CD4-positive, alpha-beta T cell treated with Interleukin-17A for 1 hour (primary cell): ENCODE measurements at places on chromosomes 11 and 22.

GRCh38 chr11:65317025-65317786 is 2.5 kb downstream of the CDC42EP2 start:
- no peak for DNase-seq

- DNase-seq: no peak
Measured at GRCh38 chr11:88535916-88536547, 198.5 kb upstream of the CTSC start.

DNA sequence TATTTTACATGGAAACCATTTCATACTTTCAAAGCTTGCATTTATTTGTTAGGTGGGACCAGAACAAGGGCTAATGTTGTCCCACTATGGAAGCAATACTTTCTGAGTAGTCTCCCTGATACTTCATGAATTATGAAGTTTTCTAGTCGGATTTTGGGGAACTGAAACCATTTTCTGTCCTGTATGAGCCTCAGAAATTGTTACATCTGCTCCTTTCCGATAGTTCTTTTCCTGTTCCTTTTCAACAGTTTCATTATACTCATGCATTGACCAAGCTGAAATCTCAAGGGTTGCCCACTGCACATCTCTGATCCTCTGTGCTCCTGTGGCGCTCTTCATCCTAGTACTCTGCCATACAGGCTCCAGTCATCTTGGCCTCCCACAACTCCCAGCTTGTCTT is 31.5 kb upstream of the GLYATL1 start:
- DNase-seq: no peak

- no peak for DNase-seq
Measured at GRCh38 chr11:60932605-60933356, 8.5 kb downstream of the TMEM132A start.

GRCh38 chr11:74725701-74726100 is 5.5 kb downstream of the CHRDL2 start:
- no peak for DNase-seq

GRCh38 chr11:64713781-64714363 is 9.1 kb downstream of the NRXN2 start:
- DNase-seq: no peak

- no peak for DNase-seq
Measured at GRCh38 chr11:117560780-117561530, 233.3 kb downstream of the CEP164 start.

DNA sequence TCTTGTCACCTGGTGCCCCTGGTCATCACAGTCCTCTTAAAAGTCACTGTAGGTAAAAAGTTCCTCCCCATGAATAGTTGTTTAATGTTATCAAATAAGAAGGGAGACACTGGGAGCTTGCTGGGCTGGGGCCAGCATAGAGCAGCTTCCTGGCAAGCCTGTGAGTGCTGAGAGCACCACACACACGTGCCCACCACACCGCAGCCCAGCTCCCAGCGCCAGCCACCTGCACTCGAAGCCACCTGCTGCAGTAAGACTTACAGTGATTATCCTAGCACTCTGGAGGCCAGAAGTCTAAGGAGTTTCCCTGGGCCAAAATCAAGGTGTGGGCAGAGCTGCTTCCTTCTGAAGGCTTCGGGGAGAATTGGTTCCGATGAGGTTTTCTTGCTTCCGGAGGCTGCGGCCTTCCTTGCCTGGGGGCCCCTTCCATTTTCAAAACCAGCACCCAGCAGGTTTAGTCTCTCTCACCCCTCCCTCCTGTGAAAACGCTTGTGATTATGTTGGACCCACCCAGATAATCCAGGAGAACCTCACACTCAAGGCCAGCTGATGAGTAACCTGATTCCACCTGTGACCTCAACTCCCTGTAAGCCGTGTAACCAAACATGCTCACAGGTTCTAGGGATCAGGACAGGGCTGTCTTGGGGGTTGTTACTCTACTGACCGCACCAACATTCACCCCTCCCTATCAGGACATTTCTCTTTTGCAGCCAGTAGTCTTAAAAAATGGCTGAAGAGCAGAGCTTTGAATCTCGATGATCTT is 687.2 kb downstream of the TBC1D22A start:
- DNase-seq: no peak

DNA sequence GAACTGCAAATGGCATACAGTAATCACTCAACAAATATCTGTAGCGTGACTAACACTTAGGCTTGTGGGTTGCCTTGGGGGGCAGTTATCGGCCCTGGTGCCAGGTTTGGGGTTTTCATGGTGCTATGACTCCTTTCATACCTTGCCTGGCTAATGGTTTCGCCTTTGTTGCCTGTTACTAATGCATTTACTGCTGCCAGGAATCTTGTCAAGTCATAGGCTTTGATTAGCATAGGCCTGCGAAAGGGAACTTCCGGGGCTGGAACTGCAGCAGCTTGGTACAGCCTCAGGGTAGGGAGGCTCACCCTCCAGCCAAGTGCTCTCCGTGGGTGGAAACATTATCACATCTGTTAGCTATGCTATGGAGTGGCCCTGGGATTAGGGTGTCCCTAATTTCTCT is 13.2 kb downstream of the SLC25A18 start:
- DNase-seq: no peak

DNA sequence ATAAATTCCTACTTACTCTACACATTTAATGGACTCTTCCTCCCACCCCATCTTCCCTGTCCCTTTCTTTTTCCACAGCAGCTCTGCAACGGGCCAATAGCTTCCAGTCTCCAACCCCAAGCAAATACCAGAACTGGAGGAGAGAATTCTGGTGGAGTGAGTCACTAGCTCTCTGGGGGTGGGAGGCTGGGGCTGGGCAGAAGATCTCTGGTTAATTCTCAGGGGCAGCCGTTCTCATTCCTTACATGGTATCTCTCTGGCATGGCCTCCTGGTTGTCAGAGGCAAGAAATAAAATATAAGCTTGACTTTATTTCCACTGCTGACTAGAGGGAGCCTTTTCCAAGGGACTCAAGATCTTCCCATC is 90.4 kb upstream of the PARVA start:
- DNase-seq: no peak

GRCh38 chr11:68077617-68078582 is 39.1 kb downstream of the TCIRG1 start:
- DNase-seq: no peak

- DNase-seq: no peak
Measured at GRCh38 chr11:34207487-34208180, 102.2 kb downstream of the NAT10 start.

- no peak for DNase-seq
Measured at GRCh38 chr11:70511345-70511744, 113.0 kb downstream of the CTTN start.

GRCh38 chr22:47379037-47379436 is 616.6 kb downstream of the TBC1D22A start:
- DNase-seq: no peak

GRCh38 chr11:121578251-121578976 is 125.6 kb upstream of the SORL1-AS1 start:
- no peak for DNase-seq

- no peak for DNase-seq
Measured at GRCh38 chr11:68842427-68843051, 823 bp upstream of the CPT1A start.

GRCh38 chr11:93744669-93745004 is 3.2 kb downstream of the C11orf54 start:
- no peak for DNase-seq

DNA sequence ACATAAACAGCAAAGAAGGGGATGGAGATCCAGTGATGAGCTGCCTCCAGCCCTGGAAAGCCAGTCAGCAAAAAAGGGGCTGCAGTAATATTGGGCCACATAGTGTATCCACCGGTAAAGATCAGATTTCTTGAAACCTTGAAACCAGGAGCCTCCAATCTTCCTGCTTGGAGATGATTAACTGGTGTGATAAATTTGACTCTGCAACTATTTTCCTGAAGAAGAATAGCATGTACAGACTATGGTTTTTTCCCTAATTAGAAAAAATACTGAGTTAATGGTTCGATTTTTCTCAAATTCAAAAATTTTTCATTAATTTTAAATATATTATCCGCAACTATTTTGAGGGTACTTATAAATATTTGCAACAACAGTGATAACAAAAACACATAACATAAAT is at the start of gene OR51B2:
Gene OR51B2 (minus strand): TSS at position 101 of the 400 bp plus-strand sequence. CDS start 0 bp downstream, at position 101.
- DNase-seq: no peak

DNA sequence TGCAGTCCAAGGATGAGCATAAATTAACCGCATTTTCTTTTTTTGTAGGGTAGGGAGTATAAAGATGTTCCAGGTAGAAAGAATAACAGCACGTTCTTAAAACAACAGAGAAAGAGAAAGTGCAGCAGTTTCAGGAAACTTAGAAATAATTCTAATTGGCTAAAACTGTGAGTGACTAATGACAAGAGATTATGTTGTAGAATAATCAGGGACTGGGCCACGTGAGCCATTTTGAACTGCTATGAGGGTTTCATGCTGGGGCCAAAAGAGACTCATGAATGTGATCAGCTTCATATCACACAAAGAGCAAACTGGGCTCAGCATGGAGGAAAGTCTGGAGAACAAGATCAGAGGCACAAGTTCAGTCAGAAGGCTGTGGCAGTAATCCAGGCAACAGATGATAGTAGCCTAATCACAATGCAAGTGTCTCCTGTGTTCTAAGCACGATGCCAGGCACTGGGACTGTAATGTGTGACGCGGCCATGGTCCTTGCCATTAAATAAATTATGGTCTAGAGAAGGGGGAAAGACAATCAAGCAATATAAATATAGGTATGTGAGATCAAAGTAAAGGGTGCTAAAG is 17.9 kb downstream of the CWF19L2 start:
- DNase-seq: no peak

- no peak for DNase-seq
Measured at GRCh38 chr22:43253839-43254238, 66.9 kb upstream of the TTLL12 start.

DNA sequence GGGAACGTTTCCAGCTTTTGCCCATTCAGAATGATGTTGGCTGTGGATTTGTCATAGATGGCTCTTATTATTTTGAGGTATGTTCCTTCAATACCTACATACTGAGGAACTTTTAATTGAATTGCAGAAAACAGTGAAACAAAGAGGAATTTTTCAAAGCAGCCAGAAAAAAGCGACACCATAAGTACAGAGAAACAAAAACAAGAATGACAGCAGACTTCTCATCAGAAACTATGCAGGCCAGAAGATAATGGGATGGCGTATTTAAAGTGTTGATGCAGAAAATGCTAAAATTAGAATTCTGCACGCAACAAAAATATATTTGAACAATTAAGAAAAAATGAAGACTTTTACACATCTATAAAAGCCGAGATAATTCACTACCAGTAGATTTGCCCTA is 95.4 kb upstream of the TIMP3 start:
- DNase-seq: no peak

DNA sequence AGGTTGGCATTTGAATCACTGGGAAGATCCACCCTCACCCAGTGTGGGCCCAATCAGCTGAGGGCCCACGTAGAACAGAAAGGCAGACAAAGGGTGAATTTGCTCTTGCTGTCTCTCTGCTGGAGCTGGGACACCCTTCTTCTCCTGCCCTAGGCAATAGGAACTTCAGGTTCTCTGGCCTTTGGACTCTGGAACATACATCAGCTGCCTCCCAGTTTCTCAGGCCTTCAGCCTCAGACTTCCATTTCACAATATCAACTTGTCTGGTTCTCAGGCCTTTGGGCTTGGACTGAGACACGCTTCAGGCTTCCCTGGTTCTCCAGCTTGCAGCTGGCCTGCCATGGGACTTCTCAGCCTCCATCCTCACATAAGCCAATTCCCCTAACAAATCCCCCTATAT is 14.7 kb upstream of the ASRGL1 start:
- DNase-seq: no peak

DNA sequence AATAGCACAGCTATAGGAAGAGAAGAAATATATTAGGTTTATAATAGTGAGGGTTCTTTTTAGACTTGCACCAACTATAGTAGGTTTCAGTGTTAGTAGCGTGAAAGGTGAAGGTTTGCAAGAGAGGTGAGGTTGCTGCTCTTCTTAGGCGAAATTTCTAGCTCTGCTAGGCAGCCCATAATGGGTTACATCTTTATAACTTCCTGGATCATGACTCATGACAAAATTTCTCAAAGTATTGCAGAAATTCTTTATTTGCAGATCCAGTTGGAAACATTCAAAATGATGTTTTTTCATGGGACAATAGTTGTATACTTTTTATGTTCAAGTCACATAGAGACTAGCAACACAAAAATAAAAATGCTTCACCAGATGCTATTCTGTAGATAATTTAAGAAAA is 260.0 kb downstream of the SOX6 start:
- DNase-seq: no peak

DNA sequence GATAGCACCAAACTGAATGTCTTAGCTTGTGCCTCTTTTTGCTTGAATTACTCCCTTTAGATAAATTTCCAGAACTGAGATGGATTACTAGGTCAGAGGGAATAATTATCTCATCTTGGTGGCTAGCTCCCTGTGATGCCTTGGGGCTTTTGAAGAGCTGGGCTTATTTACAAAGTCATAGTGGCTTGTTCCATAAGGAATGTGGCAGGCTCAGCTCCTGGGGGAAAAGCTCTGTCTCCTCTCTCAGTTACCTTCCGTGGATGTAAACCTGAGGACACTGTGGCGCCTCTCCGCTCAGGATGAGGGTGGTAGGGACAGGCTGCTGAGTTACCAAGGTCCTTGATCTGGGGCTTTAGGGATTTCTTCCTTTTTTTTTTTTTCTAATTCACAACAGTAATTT is 121.7 kb downstream of the PARVA start:
- no peak for DNase-seq

DNA sequence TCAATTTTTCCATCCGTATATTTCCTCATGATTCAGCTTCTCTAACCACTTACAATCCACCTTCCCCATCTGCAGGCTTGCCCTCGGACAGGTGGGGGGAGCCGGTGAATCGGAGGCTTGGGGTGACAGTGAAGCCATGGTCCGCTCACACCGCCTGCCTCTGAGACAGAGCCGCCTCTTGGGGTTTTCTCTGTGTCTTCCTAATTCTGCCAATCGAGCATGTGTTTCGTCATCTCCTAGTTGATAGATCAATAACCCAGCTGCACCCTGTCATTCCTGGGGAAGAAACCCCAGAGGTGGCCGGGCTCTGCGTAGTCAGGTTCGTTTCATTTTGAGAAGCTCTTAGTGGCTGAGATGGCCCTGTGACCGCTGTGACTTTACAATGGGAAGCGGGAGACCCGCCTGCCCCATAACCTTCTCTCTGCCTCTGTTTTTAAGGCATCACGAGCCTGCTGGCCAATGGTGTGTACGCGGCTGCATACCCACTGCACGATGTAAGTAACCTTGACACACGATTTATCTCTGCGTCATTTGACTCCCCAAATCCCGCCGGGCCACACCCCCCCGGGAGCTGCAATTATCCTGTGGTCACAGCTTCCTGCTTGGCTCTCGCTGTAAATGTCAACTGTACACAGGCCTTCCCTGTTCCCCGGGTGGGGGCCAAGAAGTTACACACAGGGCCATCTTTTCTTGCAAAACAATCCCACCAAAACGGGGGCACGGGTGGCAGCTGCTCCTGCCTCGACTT is 33.3 kb downstream of the ANO1 start:
- no peak for DNase-seq
